ENCODE measurements at places on chromosomes 6 and 20. TPM values are rescaled to one million over a fixed set of nuclear protein-coding genes. Genes with fewer than 3 reads are reported as not detected.

GRCh38 chr20:1881240-1881835, 13.9 kb upstream of the SIRPA start:
- no peaks in the 10 kb centered on the region for H3K4me1 ChIP-seq
- no peak overlapping the region for H3K4me3 ChIP-seq
- H3K36me3 ChIP-seq, result no peaks in the 10 kb centered on the region
- H3K27me3 ChIP-seq, result no peaks in the 10 kb centered on the region
- DNase-seq, result no peak
- no peak overlapping the region for H3K27ac ChIP-seq

DNA sequence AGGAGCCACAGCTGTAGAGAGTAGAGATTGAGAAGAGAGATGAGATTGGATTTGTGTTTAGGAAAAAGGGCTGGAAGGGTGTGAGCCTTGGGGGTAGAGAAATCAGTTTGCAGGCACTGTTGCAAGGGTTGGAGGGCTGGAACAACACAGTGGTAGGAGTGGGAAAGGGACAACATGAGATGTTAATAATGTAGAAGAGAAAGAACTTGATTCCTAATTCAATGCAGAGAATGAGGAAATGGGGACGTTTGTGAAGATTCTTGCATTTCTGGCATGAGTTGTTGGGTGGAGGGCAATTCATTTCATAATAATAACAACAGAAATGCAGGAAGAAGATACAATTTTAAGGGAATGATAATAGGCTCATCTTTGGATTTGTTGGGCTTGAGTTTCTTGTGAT, 141.4 kb upstream of the TBX18 start:
- peaks cover 6% of the 10 kb centered on the region for H3K4me1 ChIP-seq
- DNase-seq, result no peak
- no peaks in the 10 kb centered on the region for H3K27me3 ChIP-seq
- H3K36me3 ChIP-seq, result no peaks in the 10 kb centered on the region
- H3K27ac ChIP-seq, result no peak overlapping the region

GRCh38 chr6:8657522-8657921, 222.2 kb upstream of the SLC35B3 start:
- H3K4me1 ChIP-seq, result no peaks in the 10 kb centered on the region
- H3K4me3 ChIP-seq, result no peak overlapping the region
- no peaks in the 10 kb centered on the region for H3K36me3 ChIP-seq

DNA sequence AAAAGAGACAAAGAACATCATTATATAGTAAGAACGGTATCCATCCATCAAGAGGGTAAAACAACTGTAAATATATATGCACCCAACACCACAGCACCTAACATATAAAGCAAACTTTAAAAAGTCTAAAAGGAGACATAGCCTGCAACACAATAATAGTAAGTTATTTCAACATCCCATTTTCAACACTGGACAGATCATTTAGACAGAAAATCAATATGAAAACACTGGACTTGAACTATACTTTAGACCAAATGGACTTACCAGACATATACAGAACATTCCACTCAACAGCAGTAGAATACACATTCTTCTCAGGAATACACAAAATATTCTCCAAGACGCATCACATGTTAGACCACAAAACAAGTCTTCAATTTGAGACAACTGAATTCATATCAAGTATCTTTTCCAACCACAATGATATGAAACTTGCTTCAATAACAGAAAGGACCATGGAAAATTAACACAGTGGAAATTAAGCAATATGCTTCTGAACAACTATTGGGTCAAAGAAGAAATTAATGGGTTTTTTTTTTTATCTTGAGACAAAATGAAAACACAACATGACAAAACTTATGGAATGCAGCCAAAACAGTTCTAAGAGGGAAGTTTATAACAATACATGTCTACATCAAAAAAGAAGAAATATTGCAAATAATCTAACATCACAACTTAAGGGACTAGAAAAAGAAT, 23.9 kb upstream of the ASF1A start:
- H3K27ac ChIP-seq, result no peak overlapping the region
- no peaks in the 10 kb centered on the region for H3K27me3 ChIP-seq
- no peaks in the 10 kb centered on the region for H3K36me3 ChIP-seq

GRCh38 chr6:4449409-4449808, 314.0 kb upstream of the ECI2 start:
- DNase-seq, result no peak
- H3K4me1 ChIP-seq, result no peaks in the 10 kb centered on the region
- no peak overlapping the region for H3K4me3 ChIP-seq
- no peaks in the 10 kb centered on the region for H3K27me3 ChIP-seq

GRCh38 chr6:130313206-130313605, 52.6 kb upstream of the TMEM200A start:
- no peaks in the 10 kb centered on the region for H3K4me1 ChIP-seq
- no peaks in the 10 kb centered on the region for H3K36me3 ChIP-seq
- DNase-seq, result peak; percentile 48
- no peak overlapping the region for H3K4me3 ChIP-seq

- H3K27ac ChIP-seq, result peak overlapping the region; percentile 94
- no peak for DNase-seq
- H3K27me3 ChIP-seq, result no peaks in the 10 kb centered on the region
Measured at GRCh38 chr6:11201772-11202512, 30.5 kb downstream of the NEDD9 start.

Gene IL17F
- total RNA-seq, result not detected

Gene TOX2
- total RNA-seq, result 2.5 TPM

DNA sequence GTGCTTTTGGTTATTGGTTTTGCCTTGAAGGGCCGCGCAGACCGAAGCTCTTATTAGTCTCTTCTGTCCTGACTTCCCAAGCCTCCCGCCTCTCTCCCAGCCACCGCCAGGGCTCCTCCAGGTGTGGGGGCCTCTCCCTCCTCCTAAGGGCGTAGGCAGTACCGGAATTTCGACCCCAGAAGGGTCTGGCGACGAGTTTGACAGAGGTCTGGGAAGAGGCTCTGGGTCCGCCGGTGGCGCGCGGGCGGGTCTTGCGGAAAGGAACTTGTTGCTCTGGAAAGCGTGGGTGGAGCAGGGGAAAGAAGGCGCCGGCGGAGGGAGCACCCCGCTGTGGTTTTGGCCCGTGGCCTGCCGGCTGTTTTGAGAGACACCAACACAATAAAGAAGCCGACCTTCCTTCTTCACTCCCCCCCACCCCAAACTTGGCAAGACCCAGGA, 1.8 kb downstream of the PCSK2 start:
- H3K36me3 ChIP-seq, result no peaks in the 10 kb centered on the region
- no peak overlapping the region for H3K27ac ChIP-seq
- peaks cover 46% of the 10 kb centered on the region for H3K27me3 ChIP-seq
- DNase-seq, result peak; percentile 83

Gene SSTR4
- total RNA-seq, result 0.40 TPM

DNA sequence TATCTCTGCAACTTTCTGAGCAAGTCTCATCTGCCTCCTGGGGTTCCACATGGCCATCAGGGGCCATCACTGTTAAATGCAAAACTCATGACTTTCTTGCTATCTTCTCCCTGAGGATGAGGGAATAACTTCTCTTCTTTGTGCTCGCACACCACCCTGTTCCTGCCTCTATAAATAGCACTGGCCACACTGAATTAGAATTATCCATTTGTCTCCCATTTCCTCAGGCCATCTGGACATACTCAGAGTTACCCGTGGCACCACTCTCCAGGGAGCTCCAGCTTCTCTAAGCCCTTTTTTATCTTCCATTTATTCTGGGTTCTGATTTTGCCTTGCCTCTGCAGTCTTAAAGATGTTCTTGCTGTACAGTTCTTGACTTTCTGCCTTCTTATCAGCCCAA, 72.8 kb upstream of the ECI2 start:
- no peaks in the 10 kb centered on the region for H3K4me1 ChIP-seq
- DNase-seq, result no peak
- H3K27me3 ChIP-seq, result no peaks in the 10 kb centered on the region
- H3K27ac ChIP-seq, result no peak overlapping the region
- no peak overlapping the region for H3K4me3 ChIP-seq

GRCh38 chr20:23602699-23603098, 3.0 kb downstream of the CST9 start:
- H3K27me3 ChIP-seq, result no peaks in the 10 kb centered on the region
- no peak overlapping the region for H3K4me3 ChIP-seq
- H3K36me3 ChIP-seq, result no peaks in the 10 kb centered on the region
- no peaks in the 10 kb centered on the region for H3K4me1 ChIP-seq

Gene OVOL2
- total RNA-seq, result 4.8 TPM

DNA sequence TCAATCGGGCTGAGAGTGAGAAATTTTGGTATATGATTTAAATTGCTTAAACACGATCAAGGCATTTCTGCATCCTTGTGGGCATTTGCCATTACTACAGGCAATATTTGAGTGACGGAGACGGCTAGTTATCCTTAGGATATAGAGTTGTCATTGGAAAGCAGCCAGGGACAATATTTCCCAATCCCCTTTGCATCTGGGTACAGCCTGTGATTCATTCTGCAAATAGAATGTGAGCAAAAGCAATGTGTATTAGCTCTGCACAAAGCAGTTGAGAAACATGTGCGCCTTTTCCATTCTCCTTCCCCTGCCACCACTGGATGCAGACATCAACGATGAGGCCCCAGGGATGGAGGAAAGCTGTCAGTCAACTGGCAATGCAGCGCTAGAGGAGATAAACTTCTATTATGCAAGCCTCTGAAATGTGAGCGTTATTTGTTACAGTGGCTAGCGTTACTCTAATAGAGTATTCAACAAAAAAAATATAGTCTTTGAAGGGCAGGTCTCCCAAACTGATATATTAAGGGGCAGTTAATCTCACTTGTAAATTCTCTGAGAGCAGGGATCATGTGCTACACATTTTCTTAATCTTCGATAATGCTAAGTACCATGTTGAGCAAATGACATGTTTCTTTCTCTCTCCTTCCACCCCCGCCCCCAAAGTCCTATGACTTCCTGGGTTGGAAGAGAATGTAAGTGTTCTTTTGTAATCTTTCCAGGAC, 37.1 kb upstream of the NCOA3 start:
- no peaks in the 10 kb centered on the region for H3K27me3 ChIP-seq
- no peak overlapping the region for H3K27ac ChIP-seq

Gene MAD2L1BP
- total RNA-seq, result 35.4 TPM

Gene HSPA1L
- total RNA-seq, result 0.87 TPM

GRCh38 chr6:49257549-49257948, 205.5 kb downstream of the MMUT start:
- no peaks in the 10 kb centered on the region for H3K27me3 ChIP-seq
- no peaks in the 10 kb centered on the region for H3K4me1 ChIP-seq
- no peaks in the 10 kb centered on the region for H3K36me3 ChIP-seq
- H3K27ac ChIP-seq, result no peak overlapping the region

Gene FAM209B
- not detected for total RNA-seq
